ENCODE measurements at places on chromosomes 16 and 17. TPM values are rescaled to one million over a fixed set of nuclear protein-coding genes. Genes with fewer than 3 reads are reported as not detected.

Gene HOXB6
- 5.1 TPM for total RNA-seq

Gene GAST
- total RNA-seq: not detected

Gene OR1F1
- total RNA-seq: 0.17 TPM

Gene SECTM1
- 2.5 TPM for total RNA-seq

Gene C16orf54
- total RNA-seq: not detected

Gene RAB26
- 3.5 TPM for total RNA-seq

Gene CCL22
- 0.07 TPM for total RNA-seq

Gene TMEM114
- not detected for total RNA-seq

Gene KRTAP3-1
- total RNA-seq: not detected

Gene FMNL1
- total RNA-seq: 34.9 TPM

Gene CDRT15
- not detected for total RNA-seq

Gene GNG13
- not detected for total RNA-seq

Gene CSNK2A2
- total RNA-seq: 54.0 TPM

Gene CCL14
- not detected for total RNA-seq

Gene HS3ST3B1
- 1.0 TPM for total RNA-seq

Gene G6PC1
- total RNA-seq: not detected

Gene CACNG4
- total RNA-seq: 12.6 TPM

Gene ABCC6
- 0.95 TPM for total RNA-seq

Gene FNDC8
- total RNA-seq: not detected

Gene BRIP1
- 4.5 TPM for total RNA-seq

Gene TBC1D3B
- 2.9 TPM for total RNA-seq

Gene SLC38A8
- total RNA-seq: not detected

Gene TRAP1
- total RNA-seq: 139 TPM

Gene PPP1R27
- total RNA-seq: 0.39 TPM

Gene FBXW10B
- total RNA-seq: 3.9 TPM

Gene CCL18
- not detected for total RNA-seq

Gene STH
- not detected for total RNA-seq

Gene C1QTNF1
- 46.9 TPM for total RNA-seq

Gene FAM20A
- total RNA-seq: not detected

Gene GAS7
- 0.25 TPM for total RNA-seq

Gene EVPL
- total RNA-seq: 15.7 TPM

Gene TSPOAP1
- total RNA-seq: not detected

Gene TNP2
- total RNA-seq: not detected

Gene LGALS9B
- not detected for total RNA-seq

Gene MRPS23
- total RNA-seq: 179 TPM

Gene PIK3R5
- not detected for total RNA-seq

Gene CDH15
- 0.15 TPM for total RNA-seq

Gene SIAH1
- 11.8 TPM for total RNA-seq

Gene WIPF2
- total RNA-seq: 21.8 TPM

Gene NOTUM
- 0.53 TPM for total RNA-seq

Gene SCIMP
- total RNA-seq: not detected

Gene PAGR1
- total RNA-seq: 44.5 TPM

Gene FAM234A
- 48.4 TPM for total RNA-seq

Gene VTN
- total RNA-seq: 22.7 TPM

Gene KANSL1
- total RNA-seq: 22.8 TPM

Gene STAC2
- 2.9 TPM for total RNA-seq

Gene MED31
- 35.1 TPM for total RNA-seq

Gene ITGAD
- 0.16 TPM for total RNA-seq

Gene PRKCB
- total RNA-seq: 0.18 TPM

Gene DPEP2
- not detected for total RNA-seq

Gene TRPV2
- total RNA-seq: 0.39 TPM

Gene CFAP97D1
- not detected for total RNA-seq

Gene NOD2
- not detected for total RNA-seq

Gene CLEC10A
- not detected for total RNA-seq

Gene TNFRSF13B
- total RNA-seq: not detected

Gene ACSM2A
- not detected for total RNA-seq

Gene DRC3
- total RNA-seq: 1.9 TPM
